ENCODE measurements at places on chromosomes 1 and 21.

DNA sequence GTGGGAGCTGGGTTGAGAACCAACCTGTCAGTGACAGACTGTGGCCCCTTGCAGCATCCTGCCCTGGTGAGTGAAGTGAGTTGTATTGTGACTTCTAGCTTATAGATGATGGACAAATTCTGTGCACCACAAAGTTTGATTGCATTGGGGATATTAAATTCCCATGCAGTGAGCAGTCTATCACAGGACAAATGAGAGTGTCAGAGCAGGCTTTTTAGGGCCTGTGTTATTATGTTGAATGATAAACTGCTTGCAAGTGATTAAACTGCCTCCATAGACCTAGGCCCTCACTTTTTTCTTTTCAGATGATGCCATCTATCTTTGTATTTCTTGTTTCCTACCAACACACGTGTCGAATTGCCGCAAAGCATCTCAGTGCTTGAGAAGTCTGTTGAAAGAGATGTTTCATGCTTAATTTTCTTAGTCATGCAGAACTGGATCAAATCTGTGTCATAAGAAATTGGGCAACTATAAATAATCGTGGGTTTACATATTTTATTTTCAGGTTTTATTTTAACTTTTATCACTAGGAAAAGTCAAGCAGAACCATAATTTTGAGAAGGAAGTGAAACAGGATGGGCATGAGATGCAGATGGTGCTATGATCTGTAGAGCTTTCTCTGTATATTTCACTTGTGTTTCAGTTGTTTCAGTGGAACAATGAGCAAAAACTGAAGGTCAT, 199.2 kb downstream of the S1PR1 start:
- DNase-seq, result no peak

- peak; percentile 72 for DNase-seq
Measured at GRCh38 chr1:183070923-183071618, 47.9 kb downstream of the LAMC1 start.

DNA sequence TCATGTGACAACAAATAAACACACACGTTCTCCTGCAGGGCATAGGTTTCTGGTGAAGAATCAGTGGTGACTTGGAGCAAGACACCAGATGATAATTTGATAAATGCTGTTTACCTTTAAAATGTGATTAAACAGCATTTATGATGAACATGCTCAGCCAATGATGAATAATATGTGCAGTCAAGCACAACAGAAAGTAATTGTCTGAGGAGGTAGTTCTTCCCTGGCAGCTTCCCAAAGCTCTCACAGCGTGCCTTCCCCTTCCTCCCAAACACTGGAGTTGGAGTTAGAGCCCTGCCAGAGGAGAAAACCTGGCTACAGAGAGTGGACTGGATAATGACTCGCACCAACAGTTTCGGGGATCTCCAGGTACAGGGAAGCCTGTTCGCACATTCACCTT, 463.5 kb downstream of the SMYD3 start:
- no peak for DNase-seq

DNA sequence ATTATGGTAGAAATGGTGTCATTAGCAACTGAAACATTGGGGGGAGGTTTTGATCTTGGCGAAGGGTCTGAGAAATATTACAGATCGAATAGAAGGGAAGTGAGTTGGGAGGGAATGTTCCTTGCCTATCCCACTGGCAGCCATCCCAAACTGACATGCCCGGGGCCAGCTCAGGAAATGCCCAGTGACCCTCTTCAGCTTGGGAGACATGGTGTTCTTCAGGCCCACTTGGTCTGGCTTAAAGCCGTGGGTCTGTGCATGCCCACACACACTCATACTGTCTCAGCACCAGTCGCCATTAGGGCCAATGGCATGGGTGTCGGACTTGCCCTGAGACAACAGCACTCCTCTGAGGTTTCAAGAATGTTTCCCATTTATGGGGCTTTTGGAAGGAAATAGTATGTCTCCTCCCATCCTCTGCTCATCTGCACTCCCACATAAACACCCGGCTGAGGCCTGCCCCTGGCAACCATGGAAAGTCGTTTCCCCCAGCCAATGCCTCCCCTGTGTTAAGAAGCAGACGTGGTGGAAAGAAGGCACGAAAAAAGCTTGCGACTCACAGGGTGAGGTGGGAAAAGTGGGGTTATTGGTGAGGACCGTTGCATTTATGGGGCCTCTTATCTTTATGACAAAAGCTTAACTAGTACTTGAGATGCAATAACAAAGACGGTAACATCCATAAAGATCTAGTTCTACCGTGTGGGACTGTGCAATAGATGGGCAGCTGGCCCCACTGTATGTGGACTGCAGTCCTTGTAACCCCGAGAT, 2.0 kb downstream of the RNF186 start:
- no peak for DNase-seq

GRCh38 chr21:30408782-30409494, 13.1 kb downstream of the KRTAP13-1 start:
- DNase-seq, result no peak

DNA sequence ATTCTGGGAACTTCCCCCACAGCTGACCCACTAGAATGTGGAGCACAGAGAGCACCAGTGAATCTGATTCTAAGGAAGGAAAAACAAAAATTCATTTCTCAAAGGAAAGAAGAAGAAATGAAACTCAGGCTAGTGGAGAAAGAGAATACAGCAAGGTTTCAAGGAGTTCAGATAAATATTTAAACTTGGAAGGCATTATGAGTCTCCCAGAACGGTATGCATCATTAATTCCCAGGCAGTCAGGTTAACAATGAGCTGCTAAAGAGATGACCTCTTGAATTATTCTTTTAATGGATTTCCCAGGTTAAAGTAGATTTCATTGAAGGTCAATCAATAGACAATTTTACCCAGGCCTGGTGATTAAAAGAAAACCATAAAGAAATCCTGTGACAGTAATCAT, 103.6 kb upstream of the KAZN start:
- DNase-seq, result no peak

- DNase-seq, result no peak
Measured at GRCh38 chr1:154181944-154182343, 10.0 kb downstream of the TPM3 start.

DNA sequence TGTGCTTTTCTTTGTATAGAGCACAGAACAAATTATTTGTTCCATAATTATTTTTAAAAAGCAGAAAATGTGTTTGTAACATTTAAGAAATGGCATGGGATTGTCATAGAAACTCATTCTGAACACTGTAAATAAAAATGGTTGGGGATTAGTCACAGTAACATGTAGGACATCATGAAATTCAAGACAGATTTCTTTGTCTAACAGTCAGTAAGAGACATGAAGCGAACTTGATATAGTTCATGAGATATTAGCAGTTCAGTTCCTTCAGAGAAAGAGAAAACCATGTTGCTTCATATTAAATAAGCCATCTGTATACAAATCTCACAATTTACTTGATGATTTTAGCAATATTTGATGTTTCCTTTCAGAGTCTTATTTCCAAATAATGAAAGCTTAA, 19.7 kb downstream of the NFIA start:
- DNase-seq, result no peak

DNA sequence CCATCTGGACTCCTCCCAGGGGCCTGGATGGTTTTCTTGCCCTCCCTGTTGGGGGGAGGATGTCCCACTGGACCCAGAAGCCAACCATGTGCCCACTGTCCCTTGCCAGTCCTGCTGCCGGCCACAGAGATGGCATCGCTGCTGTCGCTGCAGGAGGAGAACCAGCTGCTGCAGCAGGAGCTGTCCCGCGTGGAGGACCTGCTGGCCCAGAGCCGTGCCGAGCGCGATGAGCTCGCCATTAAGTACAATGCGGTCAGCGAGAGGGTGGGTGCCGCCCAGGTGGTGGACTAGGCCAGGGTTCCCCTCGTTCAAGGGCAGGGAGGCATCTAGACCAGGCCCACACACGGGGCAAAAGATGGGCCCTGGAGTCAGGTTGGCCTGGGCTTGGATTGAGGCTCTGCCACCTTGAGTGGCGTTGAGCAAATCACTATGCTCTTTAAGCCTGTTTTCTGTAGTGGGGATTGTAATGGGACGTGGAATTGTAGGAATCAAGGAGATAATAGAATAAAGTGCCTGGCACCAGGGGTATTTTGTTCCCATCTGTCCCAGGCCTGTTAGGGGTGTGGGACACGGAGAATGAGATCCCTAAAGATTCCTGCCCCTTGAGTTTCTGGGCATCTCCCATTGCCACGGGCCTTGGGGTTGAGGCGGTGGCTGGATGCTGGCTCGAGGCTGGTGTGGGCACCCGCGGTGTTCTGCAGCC, 2.6 kb downstream of the CROCC start:
- DNase-seq, result no peak

DNA sequence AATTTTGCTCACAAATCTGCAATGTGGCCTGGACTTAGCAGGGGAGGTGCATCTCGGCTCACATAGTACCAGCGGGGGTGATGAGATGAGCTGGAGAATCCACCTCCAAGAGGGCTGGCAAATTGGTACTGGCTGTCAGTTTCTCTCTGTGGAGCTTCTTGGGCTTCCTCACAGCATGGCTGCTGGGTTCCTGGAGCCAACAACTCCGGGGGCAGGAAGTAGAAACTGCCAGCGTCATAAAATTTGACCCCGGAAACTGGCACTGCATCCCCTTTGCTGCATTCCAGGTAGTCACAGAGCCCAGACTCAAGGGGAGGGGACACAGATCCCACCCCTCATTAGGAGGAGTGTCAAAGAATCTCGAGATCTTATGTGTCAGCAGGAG, 17.0 kb upstream of the TNFRSF1B start:
- no peak for DNase-seq

GRCh38 chr1:28104866-28105467, 16.6 kb upstream of the EYA3 start:
- DNase-seq, result no peak

GRCh38 chr1:74733604-74734484, 892 bp downstream of the TYW3 start:
- peak; percentile 33 for DNase-seq

GRCh38 chr1:71339238-71339637, 258.4 kb upstream of the ZRANB2 start:
- no peak for DNase-seq

GRCh38 chr1:213041443-213041842, 9.6 kb upstream of the RPS6KC1 start:
- DNase-seq, result no peak

GRCh38 chr1:235286667-235287066, 41.3 kb downstream of the ARID4B start:
- no peak for DNase-seq

- no peak for DNase-seq
Measured at GRCh38 chr1:155184835-155185782, 11.5 kb downstream of the TRIM46 start.
